Activated CD8-positive, alpha-beta memory T cell treated with anti-CD3 and anti-CD28 coated beads for 4 hours (primary cell): ENCODE measurements at places on chromosomes 7 and 10.

DNA sequence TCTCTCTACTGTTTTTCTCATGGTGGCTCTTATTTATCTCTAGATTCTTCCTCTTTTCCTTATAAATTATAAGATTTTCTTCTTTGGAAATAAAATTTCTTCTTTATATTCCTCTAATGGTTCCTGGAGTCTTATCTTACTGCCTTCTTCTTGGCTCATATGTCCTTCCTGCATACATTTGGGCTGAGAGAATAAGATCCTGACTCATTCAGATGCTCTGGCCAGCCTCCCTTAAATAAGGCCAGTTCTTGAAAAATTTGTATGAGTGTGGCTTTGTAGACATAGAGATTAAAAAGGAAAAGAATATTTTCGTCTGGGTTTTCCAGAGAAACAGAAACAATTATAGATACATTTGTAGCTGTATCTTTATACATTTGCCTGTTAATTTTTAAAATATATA, 411.3 kb downstream of the KIF20B start:
- DNase-seq: no peak

GRCh38 chr7:128886391-128887168, 23.9 kb downstream of the ATP6V1F start:
- no peak for DNase-seq

- DNase-seq: no peak
Observed at GRCh38 chr10:90917238-90917967, 3.5 kb downstream of the ANKRD1 start.

- no peak for DNase-seq
Observed at GRCh38 chr10:88207121-88207546, 343.7 kb downstream of the PTEN start.

- peak; percentile 71 for DNase-seq
Observed at GRCh38 chr7:155598810-155599210, 45.7 kb upstream of the RBM33 start.

- DNase-seq: no peak
Observed at GRCh38 chr7:114302858-114303257, 111.8 kb upstream of the FOXP2 start.

DNA sequence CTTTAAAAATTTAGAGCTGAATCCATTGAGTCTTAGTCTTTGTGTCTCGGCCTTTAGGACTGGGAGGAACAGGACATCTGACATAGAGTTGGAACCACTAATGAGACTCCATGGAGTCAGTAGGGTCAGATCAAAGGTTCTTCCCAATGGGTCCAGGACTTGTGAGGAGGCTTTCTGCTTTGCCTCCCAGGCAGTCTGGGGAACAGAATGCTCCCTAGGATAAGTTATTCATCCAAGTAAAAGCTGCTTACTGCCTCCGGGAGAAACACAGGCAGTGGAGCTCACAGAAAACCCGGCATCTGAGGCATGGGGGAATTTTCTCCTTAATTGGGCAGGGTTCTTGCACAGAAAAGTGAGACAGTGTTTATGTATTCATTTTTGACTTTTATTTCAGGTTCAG, 216.4 kb downstream of the SEC23IP start:
- no peak for DNase-seq

GRCh38 chr10:32937911-32938424, 20.1 kb downstream of the ITGB1 start:
- DNase-seq: no peak

GRCh38 chr7:75881436-75882095, 2.7 kb downstream of the RHBDD2 start:
- DNase-seq: no peak

GRCh38 chr7:37320848-37321468, 127.7 kb downstream of the ELMO1 start:
- no peak for DNase-seq

- no peak for DNase-seq
Observed at GRCh38 chr7:155856656-155857055, 44.4 kb upstream of the SHH start.

DNA sequence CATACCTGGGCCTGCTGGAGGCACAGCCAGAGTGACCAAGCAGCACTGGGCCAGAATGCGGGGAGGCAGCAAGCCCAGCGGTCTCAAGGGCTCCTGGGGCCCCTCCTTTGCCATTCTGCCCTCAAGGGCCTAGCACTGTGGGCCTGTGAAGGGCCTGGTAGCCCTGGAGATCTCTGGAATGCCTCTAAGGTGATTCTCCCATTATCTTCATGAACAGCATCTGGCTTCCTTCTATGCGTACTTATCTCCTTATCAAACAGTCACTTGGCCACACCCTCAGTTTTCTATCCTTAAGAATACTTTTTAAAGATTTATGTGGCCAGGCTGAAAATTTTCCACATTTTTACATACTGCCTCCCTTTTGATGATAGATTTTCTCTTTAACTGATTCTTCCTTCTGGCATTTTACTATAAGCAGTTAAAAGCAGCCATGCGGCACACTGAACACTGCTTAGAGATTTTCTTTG, 67.5 kb upstream of the CCNY start:
- no peak for DNase-seq

DNA sequence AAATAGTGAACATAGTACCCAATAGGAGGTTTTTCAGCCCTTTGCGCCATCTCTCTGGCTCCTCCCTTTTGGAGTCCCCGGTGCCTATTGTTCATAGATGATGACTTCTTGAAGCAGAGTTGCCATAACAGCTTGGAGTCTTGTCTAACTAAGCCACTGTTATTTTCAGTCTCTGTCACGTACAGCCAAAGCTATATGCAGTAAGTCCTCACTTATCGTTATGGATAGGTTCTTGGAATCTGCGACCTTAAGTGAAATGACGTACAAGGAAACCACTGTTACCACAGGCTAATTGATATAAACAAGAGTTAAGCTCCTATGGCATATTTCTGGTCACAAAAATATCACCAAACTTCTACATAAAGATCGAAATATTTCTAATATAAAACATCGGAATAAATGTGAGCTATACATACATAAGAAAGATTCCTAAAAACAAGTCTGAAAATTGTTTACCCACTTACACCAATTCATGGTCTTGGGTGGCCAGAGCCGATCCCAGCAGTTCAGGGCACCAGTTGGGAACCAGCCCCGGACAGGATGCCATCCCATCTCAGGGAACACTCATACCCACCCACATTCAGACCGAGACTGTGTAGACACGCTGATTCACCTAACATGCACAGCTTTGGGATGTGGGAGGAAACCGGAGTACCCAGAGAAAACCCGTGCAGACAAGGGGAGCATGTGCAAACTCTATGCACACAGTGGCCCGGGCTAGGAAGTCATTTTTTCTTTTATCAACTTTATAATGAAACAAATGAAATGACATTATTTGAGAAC, 76.0 kb upstream of the PRPS1L1 start:
- no peak for DNase-seq

DNA sequence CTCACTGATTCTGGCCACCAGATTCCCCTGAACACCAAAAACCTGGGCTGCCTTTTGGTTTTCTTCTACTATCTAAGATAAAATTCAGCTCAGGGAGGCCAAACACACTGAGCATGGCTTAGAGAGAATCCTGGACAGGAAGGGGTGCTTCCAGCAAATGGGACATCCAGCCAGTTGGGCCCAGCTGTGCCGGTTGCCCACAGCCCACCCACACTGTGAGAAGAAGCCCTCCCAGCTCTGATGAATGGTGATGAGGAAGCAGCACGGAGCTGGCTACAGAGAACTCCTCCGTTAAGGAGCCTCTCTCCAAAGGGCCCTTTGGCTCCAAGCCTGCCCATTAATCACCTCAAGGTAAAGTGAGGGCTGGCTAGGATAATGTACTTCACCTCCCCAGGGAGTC, 15.9 kb downstream of the LRRC18 start:
- DNase-seq: no peak

GRCh38 chr7:33155811-33156210, 26.4 kb downstream of the BBS9 start:
- no peak for DNase-seq

DNA sequence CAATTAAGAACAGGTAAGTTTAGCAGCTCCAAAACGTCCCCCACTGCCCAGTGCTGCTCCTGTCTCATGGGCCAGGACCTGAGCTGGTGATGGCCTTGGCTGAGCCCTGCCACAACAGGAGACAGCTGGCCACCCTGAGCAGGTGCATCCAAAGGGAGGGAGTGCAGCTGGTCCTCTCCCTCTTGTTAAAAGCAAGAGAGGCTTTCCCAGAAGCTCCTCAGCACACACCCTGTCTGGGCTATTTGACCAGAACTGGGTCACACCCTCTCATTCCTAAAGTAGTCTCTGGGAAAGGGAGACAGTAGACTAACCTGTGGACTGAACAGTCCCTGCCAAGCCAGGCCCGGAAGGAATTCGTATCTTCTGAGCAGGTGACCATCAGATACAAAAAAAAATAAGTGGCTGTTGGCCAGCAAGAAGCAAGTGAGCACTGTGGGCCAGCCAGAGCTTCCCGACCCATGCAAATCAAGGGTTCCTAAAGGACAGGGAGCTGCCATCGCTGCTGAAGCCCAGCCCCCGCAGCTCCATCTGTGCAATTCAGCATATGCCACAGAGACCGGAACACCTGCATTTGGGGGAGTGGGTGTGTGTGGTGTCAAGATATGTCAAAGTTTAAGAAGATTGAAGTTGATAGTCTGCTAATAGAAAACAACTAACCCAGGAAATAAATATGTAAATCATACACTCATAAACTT, 2.1 kb upstream of the TMEM72 start:
- DNase-seq: no peak

- DNase-seq: no peak
Observed at GRCh38 chr7:44152971-44153947, 12.1 kb upstream of the MYL7 start.

- DNase-seq: no peak
Observed at GRCh38 chr7:30281263-30281662, 3.1 kb upstream of the ZNRF2 start.

GRCh38 chr10:132308587-132309470, 1.1 kb upstream of the STK32C start:
- DNase-seq: no peak

- DNase-seq: no peak
Observed at GRCh38 chr10:3111621-3112163, 44.3 kb downstream of the PFKP start.

- no peak for DNase-seq
Observed at GRCh38 chr10:119309423-119309770, 102.0 kb downstream of the GRK5 start.

GRCh38 chr10:52900593-52900992, 128.0 kb upstream of the MBL2 start:
- DNase-seq: no peak

DNA sequence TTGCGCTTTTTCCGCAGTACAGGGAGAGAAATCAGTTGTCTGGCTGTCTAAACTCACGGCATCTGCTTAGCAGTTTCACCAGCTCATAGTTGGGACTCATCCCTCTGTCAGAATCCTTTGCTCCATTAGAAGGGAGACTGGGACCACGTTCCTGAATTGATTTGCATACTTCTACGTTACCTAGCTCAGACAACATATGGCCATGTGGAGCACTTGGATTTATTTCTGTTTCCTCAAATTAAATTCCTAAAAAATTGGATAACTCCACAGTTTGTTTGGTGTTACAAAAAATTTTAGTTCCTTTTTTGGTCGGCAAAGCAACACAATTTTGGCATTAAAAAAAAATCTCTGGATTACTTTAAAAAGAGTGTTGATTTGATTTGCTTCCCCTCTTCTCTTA, 614.0 kb downstream of the AUTS2 start:
- no peak for DNase-seq

GRCh38 chr7:41028580-41028979, 674.3 kb downstream of the INHBA start:
- no peak for DNase-seq

DNA sequence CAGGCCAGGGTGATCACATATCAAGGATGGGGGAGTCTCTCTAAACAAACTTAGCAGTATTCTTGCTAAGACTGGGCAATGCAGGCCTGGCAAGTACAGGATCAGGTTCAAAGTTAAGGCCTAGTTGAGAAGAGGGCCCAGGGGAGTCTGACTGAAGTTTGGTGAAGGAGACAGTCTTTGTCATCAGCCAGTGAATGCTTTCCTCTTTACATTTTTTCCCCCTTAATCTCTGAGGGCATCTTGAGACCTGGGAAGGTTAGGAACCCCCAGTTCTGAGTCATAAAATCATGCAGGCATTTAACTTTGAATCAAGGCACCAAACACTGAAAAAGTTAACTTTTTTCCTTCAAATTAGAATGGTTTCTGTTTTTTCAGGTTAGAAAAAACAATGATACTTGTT, 311.5 kb downstream of the REEP3 start:
- no peak for DNase-seq

DNA sequence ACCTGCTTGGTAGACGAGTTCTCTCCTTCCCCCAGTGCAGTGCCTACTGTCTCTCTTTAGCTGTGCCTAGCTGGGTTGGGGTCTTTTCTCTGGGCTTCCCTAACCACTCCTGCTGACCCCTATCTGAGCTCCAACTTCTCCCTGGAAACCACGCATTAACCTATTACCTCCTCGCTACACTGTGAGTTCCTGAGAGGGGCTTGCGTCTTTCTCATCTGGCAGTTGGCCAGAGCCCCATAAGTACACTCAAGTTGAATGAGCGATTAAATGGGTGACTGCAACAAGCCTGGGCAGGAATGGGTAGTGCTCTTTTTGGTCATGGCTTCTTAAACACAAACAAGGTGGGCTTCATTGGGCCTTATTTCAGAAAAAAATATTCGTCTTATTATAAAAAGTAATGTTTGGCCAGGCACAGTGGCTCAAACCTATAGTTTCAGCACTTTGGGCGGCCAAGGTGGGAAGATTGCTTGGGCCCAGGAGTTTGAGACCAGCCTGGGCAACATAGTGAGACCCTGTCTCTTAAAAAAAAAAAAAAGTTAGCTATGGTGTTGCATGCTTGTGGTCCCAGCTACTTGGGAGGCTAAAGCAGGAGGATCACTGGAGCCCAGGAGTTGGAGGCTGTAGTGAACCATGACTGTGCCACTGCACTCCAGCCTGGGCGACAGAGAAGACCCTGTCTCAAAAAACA, 41.4 kb downstream of the SYPL1 start:
- DNase-seq: no peak

- DNase-seq: no peak
Observed at GRCh38 chr7:25272265-25272664, 44.0 kb upstream of the NPVF start.

GRCh38 chr7:131688738-131689661, 132.6 kb upstream of the PODXL start:
- peak; percentile 28 for DNase-seq

GRCh38 chr10:67696029-67696428, at the start of gene CTNNA3:
Gene CTNNA3, minus strand, starts transcription at chr10:67696195.
- DNase-seq: no peak

DNA sequence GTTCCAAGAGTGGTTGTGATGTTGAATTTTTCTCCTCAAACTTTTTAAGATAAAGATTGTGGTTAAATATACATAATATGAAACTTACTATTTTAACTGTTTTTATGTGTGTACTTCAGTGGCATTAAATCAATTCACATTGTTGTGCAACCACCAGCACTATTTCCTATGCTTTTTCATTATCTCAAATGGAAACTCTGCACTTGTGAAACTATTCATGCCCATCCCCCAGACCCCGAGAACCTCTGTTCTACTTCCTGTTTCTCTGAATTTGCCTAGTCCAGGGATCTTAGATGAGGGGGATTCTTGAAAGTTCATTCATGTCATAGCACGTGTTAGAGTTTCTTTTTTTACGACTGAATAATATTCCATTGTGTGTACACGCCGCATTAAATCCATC, 67.0 kb downstream of the WDR37 start:
- DNase-seq: no peak

- DNase-seq: no peak
Observed at GRCh38 chr7:123285076-123285700, 85.4 kb upstream of the SLC13A1 start.
